ENCODE measurements at places on chromosomes 4 and X. TPM values are rescaled to one million over a fixed set of nuclear protein-coding genes. Genes with fewer than 3 reads are reported as not detected.

MEPE gene
- 8.3 TPM for total RNA-seq

SUPT20HL1 gene
- total RNA-seq = not detected

VSIG1 gene
- total RNA-seq = 1.4 TPM

MBNL3 gene
- 9.6 TPM for total RNA-seq

DNA sequence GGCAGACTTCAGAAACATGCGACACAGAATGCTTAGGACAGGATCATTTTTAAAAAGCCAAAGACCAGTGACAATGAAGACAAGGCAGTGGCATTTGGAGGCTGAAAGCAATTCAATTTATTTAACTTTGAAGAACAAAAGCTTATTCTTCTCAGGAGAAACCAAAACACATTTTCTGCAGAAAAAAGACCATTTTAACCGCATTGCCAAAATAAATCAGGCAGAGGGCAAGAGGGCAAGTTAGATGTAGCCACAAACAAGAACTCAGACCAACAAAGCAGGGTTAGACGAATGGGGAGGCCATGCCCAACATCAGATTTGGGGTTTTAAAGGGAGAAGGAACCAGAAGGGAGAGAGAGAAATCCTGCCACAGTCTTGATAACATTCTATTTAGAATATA lies 58.9 kb downstream of the RELL1 start:
- no peak for DNase-seq

- DNase-seq = peak; percentile 18
Observed at GRCh38 chrX:34656842-34657725, at the start of gene TMEM47. Gene TMEM47, minus strand, starts transcription at chrX:34657285. Its CDS starts 256 bp downstream, at chrX:34657029.

- DNase-seq = no peak
Observed at GRCh38 chr4:8268211-8268610, 1.3 kb upstream of the HTRA3 start.

GRCh38 chr4:47837094-47837907 lies 566 bp downstream of the CORIN start:
- DNase-seq = peak; percentile 14
